ENCODE measurements at places on chromosomes 11 and 22.
A peak's percentile ranks its signal among the peaks of the same experiment; 100 is the strongest.

DNA sequence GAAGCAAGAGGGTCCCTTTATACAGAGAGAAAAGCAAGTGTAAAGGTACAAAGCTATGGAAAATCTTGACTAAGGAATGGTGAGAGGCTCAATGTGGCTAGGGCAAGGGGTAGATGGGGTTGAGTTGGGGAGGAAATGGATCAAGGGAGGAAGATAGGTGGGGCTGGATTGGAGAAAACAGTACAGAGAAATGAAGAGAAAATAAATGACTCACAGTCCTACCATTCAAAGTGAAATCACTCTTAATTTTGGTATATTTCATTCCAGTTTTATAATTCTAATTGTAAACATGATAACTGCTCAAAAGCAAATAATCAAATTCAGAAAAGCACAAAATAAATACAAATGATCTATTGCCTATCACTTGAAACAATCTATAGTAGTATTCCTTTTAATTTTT is 16.6 kb downstream of the UBE4A start:
- DNase-seq: no peak

- no peak for DNase-seq
Measured at GRCh38 chr11:20474176-20474881, 86.8 kb downstream of the PRMT3 start.

GRCh38 chr11:86941871-86942599 is 13.2 kb downstream of the FZD4 start:
- no peak for DNase-seq

DNA sequence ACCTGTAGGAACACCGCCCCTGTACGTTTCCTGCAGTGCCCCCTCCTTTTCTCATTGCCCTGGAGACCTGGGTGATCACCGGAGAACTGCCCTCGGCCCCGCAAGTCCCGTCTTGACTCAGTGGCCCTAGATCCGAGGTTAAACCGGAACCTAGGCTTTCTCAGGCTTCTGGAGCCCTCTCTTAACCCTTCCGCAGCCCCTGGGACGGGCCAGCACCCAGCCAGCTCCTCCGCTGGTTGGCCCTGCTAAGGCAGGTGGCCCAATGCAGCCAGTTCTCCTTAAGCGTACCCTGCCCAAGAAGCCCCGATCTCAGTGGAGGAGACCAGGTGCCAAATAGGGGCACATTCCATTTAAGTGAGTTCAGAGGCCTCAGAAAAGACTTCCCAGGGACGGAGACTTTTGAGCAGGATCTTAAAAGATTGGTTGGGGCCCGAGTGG is 776 bp downstream of the NLRX1 start:
- no peak for DNase-seq

DNA sequence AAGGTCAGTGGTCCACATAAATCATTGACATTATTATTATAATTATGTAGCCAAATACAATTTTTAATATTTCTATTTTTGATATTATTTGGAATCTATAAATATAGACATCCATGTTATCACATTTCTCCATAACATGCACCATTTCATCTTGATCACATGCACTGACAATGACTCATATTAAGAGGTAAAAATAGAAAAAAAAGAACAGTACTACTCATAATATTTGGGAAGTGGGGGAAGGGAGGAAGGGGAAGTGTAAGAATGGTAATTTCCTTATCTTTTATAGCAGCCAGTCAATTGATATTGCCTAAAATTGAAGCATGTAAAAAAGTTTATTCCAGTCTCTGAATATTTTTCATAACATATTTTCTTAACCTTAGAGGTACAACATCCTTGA is 72.3 kb downstream of the ADM start:
- no peak for DNase-seq

DNA sequence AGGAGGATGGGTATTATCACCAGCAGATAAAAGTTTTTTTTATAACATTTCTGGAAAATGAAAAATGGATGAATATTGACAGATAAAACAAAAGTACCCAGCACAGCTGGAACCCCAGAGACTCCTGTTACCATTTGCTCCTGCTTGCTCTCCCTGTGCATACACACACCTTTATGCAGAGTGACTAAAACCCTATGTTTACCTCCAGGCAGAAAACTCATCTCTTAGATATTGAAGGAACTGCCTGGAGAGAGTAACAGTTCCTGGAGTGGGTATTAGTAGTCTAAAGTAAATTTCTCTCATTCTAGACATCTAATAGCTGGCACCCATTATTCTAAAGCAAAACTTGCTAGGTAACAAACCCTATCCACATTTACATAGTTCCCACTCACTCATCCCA is 38.0 kb downstream of the CYP2R1 start:
- no peak for DNase-seq

GRCh38 chr11:2127482-2128129 is 11.6 kb downstream of the IGF2 start:
- DNase-seq: no peak

DNA sequence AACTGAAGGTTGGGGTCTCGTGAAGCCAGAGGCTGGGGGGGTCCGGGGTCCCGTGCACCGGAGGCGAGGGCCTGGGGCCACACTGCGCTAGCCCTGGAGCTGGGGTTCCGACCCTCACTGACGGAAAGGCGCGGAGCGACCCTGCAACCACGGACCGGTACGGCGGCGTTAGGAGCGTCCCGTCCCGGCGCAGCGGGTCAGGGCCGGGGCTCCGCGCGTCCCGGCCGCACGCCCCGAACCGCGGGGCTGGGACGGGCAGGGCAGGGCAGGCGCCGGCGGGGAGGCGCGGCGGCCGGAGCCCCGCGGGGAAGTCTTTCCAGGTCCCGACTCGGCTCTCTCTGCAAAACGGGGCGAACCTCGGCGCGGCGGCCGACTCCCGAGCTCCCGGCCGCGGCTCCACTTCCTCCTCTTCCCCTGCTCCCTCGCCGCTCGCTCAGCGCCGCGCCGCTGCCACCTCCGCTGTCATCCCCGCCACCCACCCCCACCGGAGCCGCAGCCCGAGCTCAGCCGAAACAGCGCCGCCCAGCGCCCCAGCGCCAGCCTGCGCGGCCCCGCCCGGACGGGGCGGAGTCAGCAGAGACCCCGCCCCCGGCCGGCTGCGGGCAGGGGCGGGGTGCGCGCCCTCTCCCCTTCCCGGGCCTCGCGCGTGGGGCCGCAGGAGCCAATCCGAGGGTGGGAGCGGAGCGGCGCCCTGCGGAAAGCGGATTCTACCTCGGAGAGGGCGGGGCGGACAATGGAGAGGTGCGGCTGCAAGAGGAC is at the start of gene GDPD5:
TSS of gene GDPD5 (minus strand) at position 509 of the 759 bp plus-strand sequence. CDS start 48,206 bp downstream, outside the sequence.
- peak; percentile 60 for DNase-seq

GRCh38 chr11:110000031-110000502 is 93.1 kb upstream of the ZC3H12C start:
- DNase-seq: no peak

- no peak for DNase-seq
Measured at GRCh38 chr11:11843211-11843621, 1.4 kb downstream of the USP47 start.

DNA sequence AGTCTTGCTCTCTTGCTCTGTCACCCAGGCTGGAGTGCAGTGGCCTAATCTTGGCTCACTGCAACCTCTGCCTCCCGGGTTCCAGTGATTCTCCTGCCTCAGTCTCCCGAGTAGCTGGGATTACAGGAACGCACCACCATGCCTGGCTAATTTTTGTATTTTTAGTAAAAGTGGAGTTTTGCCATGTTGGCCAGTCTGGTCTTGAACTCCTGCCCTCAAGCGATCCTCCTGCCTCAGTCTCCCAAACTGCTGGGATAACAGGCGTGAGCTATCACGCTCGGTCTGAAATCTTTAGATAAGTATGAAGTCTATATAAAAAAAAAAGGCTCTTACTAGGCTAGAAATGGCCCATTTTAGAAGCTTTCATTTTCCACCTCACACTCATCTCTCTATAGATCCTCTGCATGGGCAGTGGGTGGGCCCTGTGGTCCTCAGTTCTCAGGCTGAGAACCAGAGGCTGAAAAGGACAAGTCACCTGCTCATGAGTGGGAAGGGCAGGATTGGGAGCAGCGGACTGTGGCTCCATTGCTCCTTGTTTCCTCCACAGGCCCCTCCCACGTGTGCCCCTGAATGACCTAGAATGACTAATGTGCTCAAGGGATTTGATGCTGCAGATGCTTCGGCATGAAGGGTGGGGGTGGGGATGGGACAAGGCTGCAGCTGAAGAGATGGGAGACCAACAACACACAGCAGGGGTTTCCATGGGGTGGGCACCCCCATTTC is 19.8 kb upstream of the PRAME start:
- DNase-seq: no peak

GRCh38 chr11:6755303-6755952 is 16.3 kb downstream of the OR2AG2 start:
- no peak for DNase-seq

GRCh38 chr22:31474743-31475142 is 14.9 kb downstream of the EIF4ENIF1 start:
- DNase-seq: no peak

- DNase-seq: no peak
Measured at GRCh38 chr22:32202539-32203180, 2.2 kb downstream of the RFPL2 start.

- DNase-seq: no peak
Measured at GRCh38 chr22:31754813-31755212, 994 bp downstream of the DEPDC5 start.

DNA sequence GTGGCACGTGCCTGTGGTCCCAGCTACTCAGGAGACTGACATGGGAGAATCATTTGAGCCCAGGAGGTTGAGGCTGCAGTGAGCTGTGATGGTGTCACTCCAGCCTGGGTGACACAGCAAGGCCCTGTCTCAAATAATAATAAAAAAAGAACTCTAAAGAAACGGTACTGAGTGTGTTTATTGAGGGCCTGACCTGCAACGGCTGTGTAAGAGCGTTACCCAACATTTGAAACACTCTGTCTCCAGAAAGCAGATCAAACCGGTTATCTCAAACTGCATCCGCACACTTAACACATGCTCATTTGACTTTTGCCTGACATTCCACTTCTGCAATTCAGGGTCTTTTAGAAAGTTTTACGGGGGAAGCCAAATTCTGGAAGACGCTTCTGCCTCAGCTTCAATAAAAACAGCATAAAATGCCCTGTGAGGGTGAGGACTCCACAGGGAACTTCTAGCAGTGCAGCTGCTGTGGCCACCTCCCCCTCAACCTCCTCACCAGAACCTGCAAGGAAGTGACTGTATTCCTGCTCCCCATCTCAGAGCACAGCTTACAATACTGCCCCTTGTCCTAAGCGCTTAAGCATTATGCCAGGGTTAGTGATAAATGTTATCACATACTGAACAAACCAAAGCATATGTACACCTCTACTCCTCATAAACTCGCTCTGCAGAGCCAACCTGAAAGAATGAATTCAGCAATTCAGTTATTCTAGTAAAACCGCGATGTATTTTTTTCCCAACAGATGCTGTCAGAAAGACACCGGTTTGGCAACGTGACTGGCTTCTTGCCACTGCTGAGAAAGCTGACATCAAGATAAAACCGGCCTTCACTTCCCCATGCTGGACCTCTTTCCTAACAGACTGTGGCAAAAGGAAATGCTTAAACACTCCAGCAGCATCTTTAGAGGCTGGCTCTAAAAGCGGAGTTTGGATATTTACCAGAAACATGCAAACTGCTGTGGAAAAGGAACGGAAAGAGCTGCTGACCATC is 52.2 kb downstream of the PRDM10 start:
- no peak for DNase-seq

DNA sequence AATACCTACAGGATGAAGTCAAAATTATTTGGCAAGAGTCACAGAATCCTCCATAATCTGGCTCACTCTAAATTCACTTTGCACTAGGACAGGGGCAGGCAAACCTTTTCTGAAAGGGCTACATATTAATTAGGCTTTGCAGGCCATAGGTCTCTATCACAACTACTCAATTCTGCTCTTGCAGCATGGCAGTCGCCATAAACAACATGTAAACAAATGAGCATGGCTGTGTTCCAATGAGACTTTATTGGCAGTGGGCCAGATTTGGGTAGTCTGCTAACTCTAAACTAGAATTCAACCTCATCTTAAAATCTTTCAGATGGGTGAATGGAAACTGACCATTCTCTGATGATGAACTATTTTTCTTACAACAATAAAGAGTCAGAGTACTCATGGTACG is 5.8 kb downstream of the THRSP start:
- no peak for DNase-seq

- no peak for DNase-seq
Measured at GRCh38 chr11:72848846-72849466, 34.7 kb downstream of the ATG16L2 start.

DNA sequence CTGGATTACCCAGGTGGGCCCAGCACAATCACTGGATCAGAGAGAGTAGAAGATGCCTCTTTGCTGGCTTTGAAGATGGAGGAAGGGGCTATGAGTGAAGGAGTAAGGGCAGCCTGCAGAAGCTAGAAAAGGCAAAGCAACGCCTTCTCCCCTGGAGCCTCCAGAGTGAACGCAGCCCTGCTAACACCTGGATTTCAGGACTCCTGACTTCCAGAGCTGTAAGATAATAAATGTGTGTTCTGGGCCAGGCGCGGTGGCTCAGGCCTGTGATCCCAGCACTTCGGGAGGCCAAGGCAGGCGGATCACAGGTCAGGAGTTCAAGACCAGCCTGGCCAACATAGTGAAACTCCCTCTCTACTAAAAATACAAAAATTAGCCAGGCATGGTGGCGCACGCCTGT is 102.4 kb downstream of the MORC2 start:
- DNase-seq: no peak

DNA sequence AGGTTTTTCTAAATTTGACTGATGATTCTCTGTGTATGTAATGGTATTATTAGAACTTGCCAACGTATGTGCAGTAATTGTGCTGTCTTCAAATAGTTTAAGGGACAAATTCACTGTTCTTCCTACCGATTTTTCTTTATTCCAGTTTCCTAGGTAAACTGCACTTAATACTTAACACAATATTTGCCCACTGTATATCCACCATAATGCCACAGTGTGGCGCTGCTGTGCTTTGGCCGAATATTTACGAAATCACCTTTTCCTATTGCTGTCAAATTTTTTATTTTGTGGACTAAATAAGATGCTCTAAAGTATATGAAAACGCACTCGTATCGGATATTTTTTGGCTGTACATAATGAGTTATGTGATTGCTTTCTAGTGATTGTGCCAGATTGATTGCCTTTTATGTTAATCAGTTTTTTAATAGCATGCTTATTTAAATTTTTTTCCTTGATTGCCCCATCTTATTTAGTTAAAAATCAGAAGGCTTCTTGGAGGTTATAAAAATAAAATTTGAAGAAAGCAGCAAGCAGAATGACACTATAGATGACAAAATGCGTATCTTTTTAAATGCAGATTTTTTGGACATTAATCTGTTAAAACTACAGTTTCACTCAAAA is 10.5 kb downstream of the AASDHPPT start:
- DNase-seq: peak; percentile 8

GRCh38 chr11:121914508-121915059 is 201.4 kb downstream of the BLID start:
- DNase-seq: no peak
